ENCODE measurements at places on chromosomes 5 and 9.
A peak's percentile ranks its signal among the peaks of the same experiment; 100 is the strongest.

- DNase-seq, result no peak
Measured at GRCh38 chr5:61002611-61003355, 57.8 kb downstream of the NDUFAF2 start.

GRCh38 chr5:138011991-138012390 lies 20.9 kb downstream of the FAM13B start:
- no peak for DNase-seq

DNA sequence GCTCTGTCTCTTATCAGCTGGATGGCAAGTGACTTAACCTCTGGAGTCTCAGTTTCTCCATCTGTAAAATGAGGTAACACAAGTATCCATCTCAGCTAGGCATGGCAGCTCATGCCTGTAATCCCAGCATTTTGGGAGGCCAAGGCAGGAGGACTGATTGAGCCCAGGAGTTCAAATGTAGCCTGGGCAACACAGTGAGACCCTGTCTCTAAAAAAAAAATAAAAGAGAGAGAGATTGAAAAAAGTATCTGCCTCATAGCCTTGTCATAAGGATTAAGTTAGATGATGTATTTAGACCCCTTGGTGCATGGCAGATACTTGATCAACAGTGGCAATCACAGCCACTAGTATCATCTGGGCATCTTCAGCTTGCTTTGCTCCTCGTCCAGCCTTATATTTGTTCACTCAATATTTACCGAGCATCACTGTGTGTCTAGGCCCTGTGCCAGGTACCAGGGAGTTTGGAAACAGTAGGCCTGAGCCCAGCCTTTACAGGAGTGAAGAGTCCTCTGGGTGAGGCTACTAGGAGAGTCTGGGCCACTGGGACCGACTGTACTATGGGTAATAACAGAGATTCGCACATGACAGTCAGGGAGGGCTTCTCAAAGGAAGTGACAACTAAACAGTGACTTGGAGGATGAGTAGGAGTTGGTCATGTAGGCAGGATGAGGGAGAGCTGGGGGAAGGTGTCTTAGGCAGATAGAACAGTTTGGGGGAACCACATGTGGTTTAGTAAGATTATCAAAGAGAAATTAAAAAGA lies 34.2 kb downstream of the CORO2A start:
- no peak for DNase-seq

GRCh38 chr9:36074870-36075532 lies 38.3 kb downstream of the RECK start:
- DNase-seq, result peak; percentile 13

GRCh38 chr5:1780614-1780930 lies 19.1 kb downstream of the MRPL36 start:
- DNase-seq, result no peak

- DNase-seq, result peak; percentile 91
Measured at GRCh38 chr9:129068990-129069861, 11.7 kb upstream of the DOLPP1 start.

DNA sequence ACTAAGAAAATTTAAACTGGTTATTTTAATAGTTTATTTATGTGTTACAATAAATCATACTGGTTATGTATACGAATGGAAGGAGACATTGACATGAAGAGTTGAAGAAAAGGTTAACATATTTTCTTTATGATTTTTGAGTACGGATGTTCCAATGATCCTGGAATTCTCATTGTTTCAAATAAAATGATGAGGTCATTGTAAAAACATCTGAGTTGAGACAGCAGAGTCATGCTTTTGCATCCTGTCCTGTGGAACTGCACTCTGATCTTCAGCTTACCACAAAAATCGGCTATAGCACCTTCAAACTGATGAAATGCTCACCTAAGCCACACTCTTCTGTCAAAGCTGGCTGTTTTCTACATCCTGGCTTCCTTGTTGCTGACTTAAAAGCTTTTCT lies 67.8 kb downstream of the PTCD2 start:
- no peak for DNase-seq

DNA sequence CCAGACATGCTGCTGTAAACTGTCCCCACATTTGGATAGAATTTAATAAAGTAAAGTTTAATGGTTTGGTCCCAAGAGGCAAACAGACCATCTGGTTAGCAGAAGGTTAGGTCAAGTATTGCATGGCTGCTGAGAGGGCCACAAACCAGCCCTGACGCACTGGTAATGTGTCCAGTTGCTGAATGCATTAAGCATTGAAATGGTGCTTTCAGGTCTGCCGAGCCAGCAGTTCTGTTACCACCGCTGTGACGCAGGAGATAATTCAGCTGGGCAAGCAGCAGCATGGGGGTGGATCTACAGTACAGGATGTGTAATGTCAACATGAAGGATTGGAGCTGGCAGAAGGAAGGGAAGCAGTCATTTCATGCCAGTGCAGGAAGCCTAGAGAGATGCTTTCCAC lies 16.0 kb downstream of the ZNF462 start:
- DNase-seq, result no peak

DNA sequence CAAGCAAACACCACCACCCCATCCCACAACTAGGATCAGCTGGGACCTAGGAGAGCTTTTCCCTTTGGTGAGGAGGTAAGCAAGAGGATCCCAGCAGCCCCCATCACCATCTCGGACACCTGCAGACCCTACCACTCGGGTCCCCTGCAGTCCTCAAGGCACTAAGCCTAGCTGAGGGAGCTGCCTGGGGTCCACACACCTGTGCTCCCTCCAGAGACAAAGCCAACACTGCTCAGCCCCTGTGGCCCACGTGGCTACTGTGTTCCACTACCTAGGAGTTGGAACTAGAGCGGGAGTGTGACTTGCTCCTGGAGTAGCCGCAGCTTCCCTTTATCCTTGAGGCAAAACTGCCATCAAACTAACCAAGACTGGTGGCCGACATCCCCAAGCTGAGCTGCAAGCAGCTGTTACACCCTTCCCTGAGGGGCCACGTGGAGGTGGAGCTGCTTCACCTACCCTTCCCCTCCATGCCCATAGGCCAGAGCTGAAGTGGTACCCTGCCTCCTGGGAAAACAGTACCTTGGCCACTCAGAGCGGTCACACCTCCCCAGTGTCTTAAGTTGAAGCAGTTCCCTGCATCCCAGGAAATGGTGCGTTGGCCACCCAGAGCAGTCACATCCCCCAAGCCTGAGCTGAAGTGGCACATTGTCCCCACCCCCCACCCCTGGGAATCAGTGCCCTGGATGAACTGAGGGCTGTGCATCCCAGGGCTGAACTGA lies 205.5 kb downstream of the CACNA1B start:
- no peak for DNase-seq

- no peak for DNase-seq
Measured at GRCh38 chr9:94150279-94150828, 66.1 kb downstream of the PTPDC1 start.

DNA sequence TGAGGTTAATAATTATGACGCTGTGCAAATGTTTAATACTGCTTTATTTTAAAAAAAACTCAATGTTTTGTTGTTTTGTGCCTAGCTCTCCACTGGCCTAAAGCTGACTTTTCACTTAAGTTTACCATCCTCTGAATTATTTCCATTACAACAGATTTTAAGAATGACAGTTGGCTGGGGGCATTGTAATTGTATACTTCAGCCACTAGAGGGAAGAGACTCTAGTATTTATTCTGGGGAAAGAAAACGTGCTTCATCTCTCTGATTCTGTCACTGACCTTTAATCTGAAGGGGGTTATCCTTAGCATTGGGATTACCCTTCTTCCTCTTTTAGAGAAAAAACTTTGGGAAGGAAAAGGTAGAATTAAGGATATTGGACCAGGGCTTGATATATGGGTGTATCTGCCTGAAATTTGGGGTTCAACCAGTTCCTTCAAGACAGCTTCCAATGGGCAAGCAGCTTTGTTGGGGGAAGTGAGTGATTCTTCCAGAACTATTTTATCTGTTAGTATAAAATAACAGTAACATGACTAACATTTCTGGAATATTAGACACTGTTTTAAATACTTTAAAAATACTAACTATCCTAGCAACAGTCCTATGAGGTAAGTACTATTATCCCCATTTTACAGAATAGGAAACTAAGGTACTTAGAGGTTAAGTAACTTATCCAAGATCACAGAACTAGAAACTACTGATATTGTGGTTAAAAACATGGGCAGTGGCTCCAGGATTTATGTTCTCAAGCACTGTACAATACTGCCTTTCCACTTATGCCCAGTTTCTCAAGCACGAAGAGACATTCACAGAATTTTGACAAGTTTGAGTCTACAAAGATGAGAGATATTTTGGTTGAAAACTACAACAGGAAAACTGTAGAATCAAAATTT lies 208.4 kb downstream of the CD180 start:
- peak; percentile 57 for DNase-seq

DNA sequence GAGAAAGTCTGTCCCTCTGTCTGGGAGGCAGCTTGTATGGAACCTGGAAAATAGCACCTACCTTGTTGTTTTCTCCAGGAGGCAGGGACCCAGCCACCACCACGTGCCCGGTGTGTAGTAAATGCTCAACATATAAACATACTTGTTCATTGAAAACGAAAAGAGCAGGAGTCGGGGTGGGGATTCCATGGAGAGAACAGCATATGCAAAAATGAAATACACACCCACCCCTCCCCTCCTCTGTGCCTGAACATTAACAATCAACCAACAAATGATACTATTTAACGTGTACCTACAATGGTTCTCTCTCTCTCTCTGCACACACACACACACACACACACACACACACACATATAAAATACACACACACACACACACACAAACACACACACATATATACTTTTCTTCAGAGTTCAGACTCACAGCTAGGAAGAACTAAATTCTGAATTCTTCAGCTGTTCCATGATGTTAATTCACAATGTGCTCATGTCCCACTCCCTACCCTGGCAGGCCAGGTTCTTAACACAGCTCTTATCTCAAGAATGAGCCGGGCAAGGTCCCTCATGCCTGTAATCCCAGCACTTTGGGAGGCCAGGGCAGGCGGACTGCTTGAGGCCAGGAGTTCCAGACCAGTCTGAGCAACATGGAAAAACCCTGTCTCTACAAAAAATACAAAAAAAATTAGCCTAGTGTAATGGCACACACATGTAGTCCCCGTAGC lies 16.3 kb upstream of the DENND1A start:
- no peak for DNase-seq

DNA sequence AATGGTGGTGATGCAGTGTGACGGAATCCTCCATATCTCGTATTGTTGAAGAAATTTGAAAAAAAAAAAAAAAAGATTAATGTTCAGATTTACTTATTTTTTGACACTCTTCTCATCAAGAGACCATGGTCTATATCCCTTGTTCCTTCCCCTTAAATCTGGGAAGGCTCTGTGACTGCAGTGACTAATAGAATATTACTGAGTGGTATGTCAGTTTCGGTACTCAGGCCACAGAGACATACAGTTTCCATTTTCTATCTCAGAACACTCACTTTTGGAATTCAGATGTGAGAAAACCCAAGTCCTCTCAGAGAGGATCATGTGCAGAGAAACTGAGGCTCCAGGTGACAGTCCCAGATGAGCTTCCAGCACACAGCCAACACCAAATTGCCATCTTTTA lies 1193.5 kb downstream of the DTWD2 start:
- DNase-seq, result no peak

DNA sequence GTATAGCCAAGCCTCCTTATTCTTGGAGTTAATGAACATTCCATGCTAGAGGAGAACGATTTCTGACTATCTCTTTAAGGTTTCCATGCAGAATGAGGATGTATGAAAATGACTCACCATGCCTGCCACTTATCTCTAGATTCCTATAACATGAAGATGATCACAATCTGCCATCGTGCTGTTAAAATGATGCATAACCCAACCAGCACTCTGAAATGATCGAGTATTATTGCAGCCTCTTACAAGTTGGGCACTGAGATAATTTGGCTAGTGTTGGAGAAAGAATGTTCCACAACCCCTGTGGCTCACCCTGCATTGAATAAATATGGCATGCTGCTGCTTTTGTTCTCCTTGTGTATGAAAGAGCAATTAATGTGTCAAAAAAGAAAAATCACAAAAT lies 1143.6 kb upstream of the WWC1 start:
- no peak for DNase-seq

DNA sequence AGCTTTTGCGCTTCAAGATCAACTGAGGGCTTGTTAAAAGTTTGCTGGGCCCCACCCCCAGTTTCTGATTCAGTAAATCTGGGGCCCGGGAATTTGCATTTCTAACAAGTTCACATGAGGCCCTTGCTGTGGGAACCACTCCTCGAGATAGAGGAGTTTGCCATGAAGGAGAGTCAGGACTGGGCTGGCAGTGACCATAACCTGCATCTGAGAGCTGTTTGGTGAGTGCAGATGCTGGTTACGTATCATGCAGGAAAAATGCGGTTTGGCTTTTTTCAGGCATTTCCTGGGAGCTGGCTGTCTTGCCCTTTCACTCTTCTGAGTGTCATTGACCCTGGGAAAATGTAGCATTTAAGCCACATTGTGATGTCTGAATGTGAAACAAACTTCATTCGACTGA lies 9.4 kb upstream of the ANGPTL2 start:
- DNase-seq, result no peak
